CD4-positive, alpha-beta memory T cell (primary cell): ENCODE measurements at places on chromosomes 5 and 9. TPM values are rescaled to one million over a fixed set of nuclear protein-coding genes. Genes with fewer than 3 reads are reported as not detected.

The RGS3 gene
- 18.4 TPM for total RNA-seq

DNA sequence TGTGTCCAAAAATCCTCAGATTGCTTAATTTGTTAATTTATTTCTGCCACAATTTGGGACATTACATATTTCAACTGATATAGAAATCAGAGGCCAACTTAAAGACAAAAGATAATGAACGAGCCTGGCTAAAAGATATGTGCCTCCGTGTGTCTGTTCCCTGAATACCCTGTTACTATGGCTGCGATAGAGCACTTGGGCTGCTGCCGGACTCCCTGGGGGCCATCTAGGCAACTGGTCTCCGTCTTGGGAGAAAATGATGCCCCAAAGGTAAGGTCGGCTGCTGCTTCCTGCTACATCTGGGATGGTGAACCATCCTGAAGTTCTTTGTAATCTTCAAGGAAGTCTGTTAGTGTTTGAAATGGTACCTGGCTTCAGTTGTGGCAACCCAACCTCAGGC lies 72.0 kb downstream of the RCL1 start:
- no peak overlapping the region for H3K27ac ChIP-seq
- no peaks in the 10 kb centered on the region for H3K27me3 ChIP-seq
- no peak overlapping the region for H3K4me3 ChIP-seq

GRCh38 chr5:137507150-137507549 lies 8.0 kb upstream of the SPOCK1 start:
- H3K4me1 ChIP-seq = no peaks in the 10 kb centered on the region
- no peak overlapping the region for H3K4me3 ChIP-seq
- no peak for DNase-seq
- no peak overlapping the region for H3K27ac ChIP-seq
- H3K36me3 ChIP-seq = no peaks in the 10 kb centered on the region

GRCh38 chr5:144139586-144139985 lies 30.9 kb downstream of the YIPF5 start:
- no peaks in the 10 kb centered on the region for H3K36me3 ChIP-seq
- H3K4me3 ChIP-seq = no peak overlapping the region
- DNase-seq = no peak
- no peak overlapping the region for H3K27ac ChIP-seq

DNA sequence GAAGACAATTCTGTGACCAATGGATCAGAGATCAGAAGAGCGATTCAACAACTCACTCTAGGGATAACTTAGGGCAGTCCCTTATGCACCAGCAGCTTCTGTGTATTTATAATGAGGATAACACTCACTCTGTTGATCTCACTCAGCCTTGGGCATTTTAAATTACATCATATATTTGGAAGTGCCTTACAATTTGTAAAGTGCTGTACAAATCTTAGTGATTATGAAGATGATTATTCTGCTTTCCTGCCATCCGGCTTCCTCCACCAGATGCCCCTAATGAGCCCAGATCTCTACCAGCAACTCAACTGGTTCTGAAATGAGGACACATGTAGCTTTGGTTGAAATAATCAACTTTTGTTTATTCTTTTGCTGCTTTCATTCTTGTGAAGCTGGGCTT lies 105.3 kb downstream of the PCSK1 start:
- no peak overlapping the region for H3K4me3 ChIP-seq
- no peaks in the 10 kb centered on the region for H3K27me3 ChIP-seq
- no peak for DNase-seq
- H3K27ac ChIP-seq = no peak overlapping the region

- peaks cover 73% of the 10 kb centered on the region for H3K4me1 ChIP-seq
- peaks cover 14% of the 10 kb centered on the region for H3K36me3 ChIP-seq
Measured at GRCh38 chr5:39064450-39064849, 9.7 kb downstream of the RICTOR start.

- H3K27me3 ChIP-seq = no peaks in the 10 kb centered on the region
- H3K27ac ChIP-seq = no peak overlapping the region
- H3K4me3 ChIP-seq = no peak overlapping the region
- DNase-seq = no peak
- no peaks in the 10 kb centered on the region for H3K36me3 ChIP-seq
Measured at GRCh38 chr5:179124273-179124852, 64.2 kb downstream of the ZNF354C start.

DNA sequence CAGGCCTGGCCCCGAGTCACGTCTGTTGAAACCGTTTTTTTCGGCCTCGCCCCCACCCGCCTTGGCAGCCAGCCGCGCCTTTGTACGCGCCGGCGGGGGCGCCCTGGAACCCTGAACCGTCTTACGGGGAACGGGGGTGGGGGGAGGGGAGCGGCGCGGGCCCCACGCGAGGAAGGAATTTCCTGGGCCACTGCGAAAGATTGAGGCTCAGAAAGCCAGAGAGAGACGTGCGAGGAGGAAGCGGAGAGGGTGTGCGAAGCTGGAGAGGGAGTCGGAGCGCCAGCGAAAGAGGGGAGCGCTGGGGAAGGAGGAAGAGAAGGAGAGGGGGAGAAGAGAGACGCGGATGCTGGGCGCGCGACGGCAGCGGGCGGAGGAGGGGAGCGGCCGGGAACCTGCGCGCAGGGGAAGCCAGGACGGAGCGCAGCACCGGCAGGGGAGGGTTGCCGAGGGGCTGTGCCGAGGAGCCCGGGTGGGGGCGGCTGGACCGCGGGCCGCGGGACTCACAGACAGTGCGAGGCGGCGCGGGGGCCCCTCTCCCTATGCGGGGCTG lies 4.6 kb upstream of the PRDM12 start:
- DNase-seq = no peak
- peaks cover 40% of the 10 kb centered on the region for H3K4me1 ChIP-seq
- H3K27me3 ChIP-seq = peaks cover 20% of the 10 kb centered on the region
- H3K27ac ChIP-seq = no peak overlapping the region

GRCh38 chr5:116654925-116655324 lies 80.3 kb upstream of the SEMA6A start:
- H3K36me3 ChIP-seq = no peaks in the 10 kb centered on the region
- no peaks in the 10 kb centered on the region for H3K4me1 ChIP-seq
- H3K4me3 ChIP-seq = no peak overlapping the region
- no peak for DNase-seq
- no peak overlapping the region for H3K27ac ChIP-seq

DNA sequence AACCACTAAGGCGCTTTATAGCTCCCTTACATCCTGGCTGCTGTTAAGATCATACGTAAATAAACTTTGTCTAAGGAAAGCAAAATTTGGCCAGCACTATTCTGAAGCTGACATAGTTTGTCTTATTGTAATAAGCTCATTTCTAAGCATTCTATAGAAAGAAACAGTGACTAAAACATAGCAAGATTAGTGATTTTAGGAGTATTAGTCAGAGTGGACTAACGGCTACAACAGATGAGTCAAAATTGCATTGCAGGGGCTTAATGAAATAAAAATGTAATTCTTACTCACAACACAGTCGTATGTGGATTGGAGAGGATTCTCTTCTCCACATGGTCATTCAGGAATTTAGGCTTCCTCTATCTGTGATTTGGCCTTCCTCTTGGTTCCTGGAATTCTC lies 347.6 kb downstream of the GADD45G start:
- DNase-seq = no peak
- H3K4me3 ChIP-seq = no peak overlapping the region
- no peak overlapping the region for H3K27ac ChIP-seq
- H3K4me1 ChIP-seq = no peaks in the 10 kb centered on the region

The PCSK1 gene
- not detected for total RNA-seq

GRCh38 chr5:140796718-140797095 lies 2.1 kb downstream of the PCDHA2 start:
- no peaks in the 10 kb centered on the region for H3K36me3 ChIP-seq
- H3K27me3 ChIP-seq = peaks cover 5% of the 10 kb centered on the region
- H3K4me1 ChIP-seq = no peaks in the 10 kb centered on the region
- no peak overlapping the region for H3K4me3 ChIP-seq
- H3K27ac ChIP-seq = no peak overlapping the region

DNA sequence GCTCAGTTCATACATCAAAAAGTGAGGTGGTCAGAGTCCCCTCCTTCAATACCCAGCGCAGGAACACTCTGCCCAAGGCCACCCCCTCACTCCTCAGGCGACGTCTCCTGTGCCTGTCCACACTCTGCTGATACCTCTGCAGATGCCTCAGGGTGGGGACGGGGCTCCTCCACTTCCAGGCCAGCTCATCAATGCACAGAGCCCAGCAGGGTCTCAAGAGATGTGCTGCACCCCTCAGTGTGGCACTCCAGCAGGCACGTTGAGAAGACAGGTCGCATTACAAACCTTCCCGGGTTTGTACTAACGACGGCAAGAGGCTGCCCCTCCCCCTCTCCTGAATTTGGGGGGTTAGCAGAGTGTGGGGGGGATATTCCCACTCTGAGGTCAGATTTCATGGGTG lies 128.5 kb downstream of the ZNF354C start:
- no peak for DNase-seq
- no peak overlapping the region for H3K4me3 ChIP-seq
- H3K4me1 ChIP-seq = no peaks in the 10 kb centered on the region
- no peaks in the 10 kb centered on the region for H3K27me3 ChIP-seq
- H3K36me3 ChIP-seq = no peaks in the 10 kb centered on the region
- no peak overlapping the region for H3K27ac ChIP-seq

DNA sequence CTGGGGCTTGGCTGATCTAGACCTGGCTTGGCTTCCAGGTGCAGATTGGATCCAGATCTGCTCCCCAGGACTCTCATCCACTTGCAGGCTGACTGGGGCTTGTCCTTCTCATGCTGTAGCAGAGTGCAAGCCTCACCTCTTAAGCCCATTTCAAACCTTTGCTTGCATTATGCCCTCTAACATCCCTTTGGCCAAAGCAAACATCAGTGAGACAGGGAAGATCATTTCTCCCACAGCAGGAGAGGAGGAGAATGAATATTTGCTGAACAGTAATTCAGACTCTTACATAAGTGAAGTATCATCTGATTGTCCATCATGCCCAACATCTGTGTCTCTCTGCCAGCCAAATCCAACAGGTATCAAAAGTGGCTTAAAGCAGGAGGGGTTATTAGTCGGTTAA lies 194.9 kb downstream of the C9orf152 start:
- no peak for DNase-seq
- no peaks in the 10 kb centered on the region for H3K4me1 ChIP-seq
- H3K27me3 ChIP-seq = no peaks in the 10 kb centered on the region
- no peaks in the 10 kb centered on the region for H3K36me3 ChIP-seq
- no peak overlapping the region for H3K27ac ChIP-seq
- no peak overlapping the region for H3K4me3 ChIP-seq

- no peak overlapping the region for H3K4me3 ChIP-seq
- H3K27me3 ChIP-seq = no peaks in the 10 kb centered on the region
- no peak for DNase-seq
- no peak overlapping the region for H3K27ac ChIP-seq
Measured at GRCh38 chr5:95235439-95235982, 49.4 kb downstream of the MCTP1 start.

The CPEB4 gene
- total RNA-seq = 18.3 TPM

The ASS1 gene
- not detected for total RNA-seq

DNA sequence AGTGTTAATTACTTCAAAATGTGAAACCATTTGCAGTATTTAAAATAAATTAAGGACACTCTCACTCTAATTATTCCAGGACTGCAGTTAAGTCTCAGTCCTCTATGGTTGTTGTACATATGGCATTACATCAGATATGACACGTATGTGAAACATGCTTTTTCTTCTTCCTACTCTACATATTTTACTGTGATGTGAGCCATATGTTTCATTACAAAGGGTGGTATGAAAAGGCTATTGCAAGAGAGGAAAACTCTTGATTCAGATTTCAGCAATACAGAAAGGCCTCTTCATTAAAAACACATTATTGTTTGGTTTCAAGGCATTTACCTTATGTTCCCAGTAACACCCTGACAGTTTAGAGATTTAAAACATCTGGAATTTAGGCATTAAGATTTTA lies 964.5 kb upstream of the DMAC1 start:
- H3K4me3 ChIP-seq = no peak overlapping the region

DNA sequence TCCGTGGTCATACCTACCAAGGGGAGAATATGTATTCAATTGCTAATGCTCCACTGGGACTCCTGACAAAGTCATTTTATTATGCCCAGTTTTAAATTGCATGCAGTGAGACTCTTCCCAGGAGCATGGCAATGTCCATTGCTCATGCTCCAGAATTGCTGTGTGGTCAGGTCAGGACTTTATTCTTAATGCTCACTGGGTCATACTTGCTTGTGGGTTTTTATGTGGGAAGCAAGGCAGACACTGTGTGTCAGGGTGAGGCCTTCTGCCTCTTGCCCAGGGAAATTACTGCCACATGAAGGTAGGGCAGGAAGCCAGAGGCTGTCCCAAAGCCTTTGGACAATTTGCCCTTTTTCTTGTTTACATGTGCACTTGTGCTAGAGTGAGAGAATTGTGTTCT lies 164.6 kb upstream of the MEF2C start:
- H3K27ac ChIP-seq = no peak overlapping the region
- H3K27me3 ChIP-seq = no peaks in the 10 kb centered on the region
- no peaks in the 10 kb centered on the region for H3K36me3 ChIP-seq
- DNase-seq = no peak
- H3K4me3 ChIP-seq = no peak overlapping the region

- H3K27ac ChIP-seq = no peak overlapping the region
- no peaks in the 10 kb centered on the region for H3K27me3 ChIP-seq
- H3K4me1 ChIP-seq = no peaks in the 10 kb centered on the region
- no peak for DNase-seq
Measured at GRCh38 chr5:58076483-58077257, 383.2 kb downstream of the PLK2 start.

DNA sequence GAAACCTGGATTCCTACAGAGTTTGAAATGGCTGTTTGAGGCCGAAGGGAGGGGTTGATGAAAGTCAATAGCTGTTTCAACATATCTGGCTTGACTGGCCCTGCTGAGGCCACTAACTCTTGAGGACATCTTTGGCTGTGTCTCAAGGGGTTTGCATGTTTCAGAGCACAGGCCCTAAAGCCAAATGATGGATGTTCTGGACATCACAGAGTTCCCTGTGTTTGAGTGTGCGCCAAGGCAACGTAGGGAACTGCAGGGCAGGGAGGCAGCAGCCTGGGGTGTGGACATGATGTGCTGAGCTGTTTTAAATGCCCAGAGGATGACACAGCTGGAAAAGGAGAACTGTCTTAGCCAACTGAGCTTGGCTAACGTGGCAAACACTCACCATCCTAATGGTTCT lies 89.6 kb downstream of the RAPGEF1 start:
- H3K27ac ChIP-seq = no peak overlapping the region
- no peak for DNase-seq
- no peaks in the 10 kb centered on the region for H3K27me3 ChIP-seq
- H3K36me3 ChIP-seq = peaks cover 40% of the 10 kb centered on the region

The BARHL1 gene
- total RNA-seq = not detected

DNA sequence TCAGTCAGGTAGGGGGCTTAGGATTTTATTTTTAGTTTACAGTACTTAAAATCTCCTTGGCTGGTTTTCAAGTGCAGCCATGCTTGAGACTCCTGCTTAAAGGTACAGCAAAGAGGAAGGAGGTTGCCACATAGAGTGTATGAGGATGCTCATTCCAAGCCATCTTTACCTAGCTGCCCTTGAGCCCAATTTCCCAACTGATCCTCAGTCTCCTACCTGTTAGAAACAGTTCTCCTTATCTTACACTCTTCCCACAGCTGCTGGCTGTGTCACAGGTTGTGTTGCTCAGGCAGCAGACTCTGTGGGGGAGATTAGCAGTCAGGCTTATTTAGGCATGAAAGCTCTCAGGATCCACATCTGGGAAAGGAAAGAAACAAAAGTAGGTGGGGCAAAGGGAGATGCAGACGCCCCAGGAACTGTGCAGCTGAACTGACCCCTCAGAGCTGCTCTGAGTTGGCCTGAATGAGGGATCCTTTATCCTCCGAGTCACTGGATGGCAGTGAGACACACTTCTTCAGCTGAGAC lies 95.1 kb downstream of the NMUR2 start:
- H3K27ac ChIP-seq = no peak overlapping the region
- no peaks in the 10 kb centered on the region for H3K27me3 ChIP-seq
- no peaks in the 10 kb centered on the region for H3K4me1 ChIP-seq
- no peak for DNase-seq
- H3K4me3 ChIP-seq = no peak overlapping the region

GRCh38 chr9:112041536-112042243 lies 133.4 kb downstream of the SUSD1 start:
- H3K27me3 ChIP-seq = no peaks in the 10 kb centered on the region
- H3K27ac ChIP-seq = no peak overlapping the region
- peaks cover 21% of the 10 kb centered on the region for H3K4me1 ChIP-seq
- no peak for DNase-seq
